ENCODE measurements at places on chromosomes 16 and 17.

DNA sequence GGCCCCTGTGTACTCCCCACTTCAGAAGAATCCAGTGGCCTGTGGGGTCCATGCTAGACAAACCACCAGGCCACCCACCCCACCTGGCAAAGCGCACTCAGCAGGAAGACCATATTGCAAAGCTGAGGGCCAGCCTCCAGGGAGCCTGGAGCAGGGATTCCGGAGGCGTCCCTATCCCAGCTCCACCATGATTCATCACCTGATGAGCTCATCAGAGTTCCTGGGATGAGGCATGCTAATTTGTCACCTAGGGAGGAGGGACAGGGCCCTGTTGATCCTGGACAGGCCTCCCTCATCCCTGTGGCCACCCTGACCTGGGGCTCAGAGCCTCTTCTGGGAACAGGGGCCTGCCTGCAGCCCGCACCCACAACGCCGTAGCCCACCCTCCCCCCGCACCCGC is 131.6 kb upstream of the PLCG2 start:
- no peak for DNase-seq

DNA sequence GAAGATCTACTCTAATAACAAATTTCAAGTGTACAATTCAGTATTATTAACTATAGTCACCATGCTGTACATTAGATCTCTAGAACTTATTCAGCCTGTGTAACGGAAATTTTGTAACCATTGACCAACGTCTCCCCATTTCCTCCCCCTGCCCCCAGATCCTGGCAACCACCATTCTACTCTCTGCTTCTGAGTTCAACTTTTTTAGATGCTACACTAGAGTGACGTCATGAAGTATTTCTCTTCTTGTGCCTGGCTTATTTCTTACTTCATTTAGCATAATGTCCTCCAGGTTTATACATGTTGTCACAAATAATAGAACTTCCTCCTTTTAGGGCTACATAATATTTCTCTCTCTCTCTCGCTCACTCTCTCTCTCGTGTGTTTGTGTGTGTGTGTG is 157.5 kb downstream of the ANKFN1 start:
- DNase-seq, result no peak

- DNase-seq, result no peak
Measured at GRCh38 chr16:66159987-66160386, 206.5 kb upstream of the CDH5 start.

GRCh38 chr17:28161311-28161710 is 118.8 kb downstream of the NLK start:
- no peak for DNase-seq

GRCh38 chr16:7278636-7279035 is 54.0 kb upstream of the RBFOX1 start:
- DNase-seq, result no peak

DNA sequence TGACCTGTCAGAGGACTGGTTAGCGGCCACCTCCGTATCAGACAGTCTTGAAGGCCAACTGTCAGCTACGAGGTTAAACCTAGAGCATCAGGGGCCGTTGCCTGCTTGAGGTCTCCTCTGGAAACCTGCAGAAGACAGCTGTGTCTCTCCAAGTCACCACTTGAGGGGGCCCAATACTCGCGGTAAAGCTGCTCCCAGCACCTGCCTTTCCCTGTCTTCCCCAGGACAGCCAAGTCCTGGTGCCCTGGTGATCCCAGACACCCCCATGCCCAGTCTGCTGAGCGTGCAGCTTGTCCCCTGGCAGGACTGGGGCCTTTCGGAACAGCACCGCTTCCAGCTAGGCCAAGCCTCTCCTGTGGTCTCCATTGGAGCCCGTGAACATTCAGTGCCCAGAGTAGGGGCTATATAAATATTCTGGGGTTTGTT is 80.1 kb downstream of the DNAH17 start:
- DNase-seq, result peak; percentile 90

- DNase-seq, result no peak
Measured at GRCh38 chr16:3007059-3007956, 5.4 kb upstream of the CLDN9 start.

GRCh38 chr16:26963109-26963508 is 103.6 kb upstream of the C16orf82 start:
- DNase-seq, result no peak

- no peak for DNase-seq
Measured at GRCh38 chr16:10824111-10824893, 5.7 kb upstream of the TVP23A start.

- no peak for DNase-seq
Measured at GRCh38 chr16:65229191-65229662, 107.4 kb upstream of the CDH11 start.

Data from globus pallidus (tissue), 1 donor.